ENCODE measurements at places on chromosomes 4 and X.
A peak's percentile ranks its signal among the peaks of the same experiment; 100 is the strongest.

DNA sequence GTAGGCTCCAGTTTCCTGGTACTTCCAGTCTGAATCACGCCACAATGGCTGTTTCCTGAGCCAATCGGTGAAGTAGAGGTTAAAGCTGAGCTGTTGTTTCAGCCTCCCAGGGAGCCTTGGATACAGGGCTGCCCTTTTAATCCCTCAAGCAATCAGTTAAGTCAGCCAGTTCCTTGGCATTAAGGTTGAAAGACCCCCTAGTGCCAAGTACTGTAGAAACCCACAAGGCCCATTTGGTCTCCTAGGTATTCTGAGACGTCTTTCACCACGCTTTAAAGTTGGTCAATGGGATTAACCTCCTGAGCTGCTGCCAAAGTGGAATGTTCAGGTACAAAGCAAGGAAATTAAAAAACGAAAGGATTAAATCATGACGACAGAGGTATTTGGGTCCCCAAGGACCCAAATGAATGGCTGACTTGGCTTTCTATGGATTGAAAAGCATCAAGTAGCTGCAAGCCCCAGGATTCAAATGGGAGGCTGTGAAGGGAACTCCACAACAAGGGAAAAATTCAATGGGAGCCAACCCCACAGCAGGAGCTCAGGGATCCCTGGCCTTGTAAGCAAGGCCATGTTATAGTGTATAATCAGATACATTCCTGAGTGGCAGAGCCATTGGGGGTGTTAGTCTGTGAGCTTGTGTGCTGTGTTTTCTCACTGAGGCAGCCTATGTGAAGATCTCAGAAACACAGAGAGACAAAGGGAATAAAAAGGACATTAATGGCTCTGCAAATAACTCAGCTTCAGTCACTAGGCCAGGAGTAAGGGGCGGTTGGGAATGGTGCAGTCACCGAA is 86.0 kb downstream of the ATG4A start:
- DNase-seq, result no peak

DNA sequence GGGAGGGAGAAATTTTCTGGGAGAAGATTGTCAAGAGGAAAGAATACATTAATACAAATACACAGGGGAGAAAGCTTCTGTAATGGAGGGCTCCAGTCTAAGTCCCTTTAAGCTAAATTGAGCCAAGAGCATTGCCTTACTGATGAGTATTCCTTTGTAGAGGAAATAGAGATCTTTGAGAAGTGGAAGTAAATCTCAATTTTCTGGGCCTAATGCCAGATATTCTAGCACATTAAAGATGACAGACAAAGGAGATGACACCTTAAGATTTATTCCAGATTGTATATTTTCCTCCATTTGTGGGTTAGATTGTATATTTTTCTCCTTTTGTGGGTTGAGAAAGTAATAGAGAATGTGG is 28.5 kb upstream of the SMAD1 start:
- DNase-seq, result no peak

DNA sequence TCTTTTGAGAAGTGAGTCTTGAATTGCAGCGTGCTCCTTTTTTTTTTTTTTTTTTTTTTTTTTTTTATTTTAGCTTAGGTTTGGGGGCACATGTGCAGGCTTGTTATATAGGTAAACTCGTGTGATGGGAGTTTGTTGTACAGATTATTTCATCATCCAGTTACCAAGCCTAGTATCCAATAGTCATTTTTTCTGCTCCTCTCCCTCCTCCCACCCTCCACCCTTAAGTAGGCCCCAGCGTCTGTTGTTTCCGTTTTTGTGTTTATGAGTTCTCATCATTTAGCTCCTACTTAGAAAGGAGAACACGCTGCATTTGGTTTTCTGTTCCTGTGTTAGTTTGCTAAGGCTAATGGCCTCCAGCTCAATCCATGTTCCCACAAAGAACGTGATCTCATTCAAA is 81.3 kb upstream of the TSPAN5 start:
- DNase-seq, result no peak

- peak; percentile 3 for DNase-seq
Measured at GRCh38 chrX:37993837-37994619, 12.3 kb upstream of the SYTL5 start.

DNA sequence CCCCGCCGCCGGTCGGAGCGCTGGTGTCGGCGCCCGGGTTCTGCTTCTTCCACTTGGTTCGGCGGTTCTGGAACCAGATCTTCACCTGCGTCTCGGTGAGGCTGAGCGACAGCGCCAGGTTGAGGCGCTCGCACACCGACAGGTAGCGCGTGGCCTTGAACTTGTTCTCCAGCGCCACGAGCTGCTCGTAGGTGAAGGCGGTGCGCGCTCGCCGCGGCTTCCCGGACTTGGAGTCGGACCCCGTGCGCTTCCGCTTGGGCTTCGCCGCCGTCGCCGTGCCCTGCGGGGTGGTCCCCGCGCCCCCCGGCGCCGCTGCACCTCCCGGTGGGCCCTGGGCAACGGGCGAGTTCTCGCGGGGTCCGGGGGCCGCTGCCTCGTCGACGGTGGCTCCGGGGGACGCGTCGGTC is 3.1 kb downstream of the NKX1-1 start:
- DNase-seq, result no peak

DNA sequence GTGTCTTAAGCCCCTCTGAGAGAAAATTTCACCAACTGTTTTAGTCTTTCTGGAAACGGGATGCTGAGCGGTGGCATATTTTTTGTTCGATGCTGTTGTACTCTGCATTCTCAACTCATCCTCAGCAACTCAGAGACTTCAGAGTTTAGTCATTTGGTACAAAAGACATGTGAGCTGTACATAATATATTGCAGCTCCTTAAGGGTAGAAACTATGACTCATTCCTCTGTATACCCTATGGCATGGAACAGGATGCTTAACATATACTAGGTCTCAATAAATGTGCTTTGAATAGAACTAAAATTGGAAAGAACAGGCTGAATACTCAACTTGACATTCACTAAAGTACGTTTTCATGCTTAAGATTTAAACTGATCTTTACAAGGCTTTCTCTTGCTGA is 130.5 kb upstream of the SLITRK2 start:
- DNase-seq, result no peak

All from NCI-H510A (cell line).